Aorta (tissue), 5 donors: ENCODE measurements at places on chromosomes 7 and 10. TPM values are rescaled to one million over a fixed set of nuclear protein-coding genes. Genes with fewer than 3 reads are reported as not detected.

GRCh38 chr10:21791276-21791675 is 212.3 kb downstream of the DNAJC1 start:
- no peaks in the 10 kb centered on the region for H3K36me3 ChIP-seq
- H3K4me3 ChIP-seq: no peak overlapping the region
- H3K27me3 ChIP-seq: no peaks in the 10 kb centered on the region
- no peaks in the 10 kb centered on the region for H3K4me1 ChIP-seq
- no peak overlapping the region for H3K27ac ChIP-seq

GRCh38 chr7:41869997-41870396 is 167.1 kb upstream of the INHBA start:
- no peaks in the 10 kb centered on the region for H3K36me3 ChIP-seq
- peaks cover 8% of the 10 kb centered on the region for H3K4me1 ChIP-seq
- no peaks in the 10 kb centered on the region for H3K27me3 ChIP-seq
- H3K27ac ChIP-seq: no peak overlapping the region
- no peak for DNase-seq

GRCh38 chr7:73683788-73684693 is 644 bp downstream of the BUD23 start:
- H3K27ac ChIP-seq: no peak overlapping the region
- peak overlapping the region; percentile 55 for H3K4me3 ChIP-seq
- peaks cover 3% of the 10 kb centered on the region for H3K4me1 ChIP-seq
- H3K27me3 ChIP-seq: no peaks in the 10 kb centered on the region

DNA sequence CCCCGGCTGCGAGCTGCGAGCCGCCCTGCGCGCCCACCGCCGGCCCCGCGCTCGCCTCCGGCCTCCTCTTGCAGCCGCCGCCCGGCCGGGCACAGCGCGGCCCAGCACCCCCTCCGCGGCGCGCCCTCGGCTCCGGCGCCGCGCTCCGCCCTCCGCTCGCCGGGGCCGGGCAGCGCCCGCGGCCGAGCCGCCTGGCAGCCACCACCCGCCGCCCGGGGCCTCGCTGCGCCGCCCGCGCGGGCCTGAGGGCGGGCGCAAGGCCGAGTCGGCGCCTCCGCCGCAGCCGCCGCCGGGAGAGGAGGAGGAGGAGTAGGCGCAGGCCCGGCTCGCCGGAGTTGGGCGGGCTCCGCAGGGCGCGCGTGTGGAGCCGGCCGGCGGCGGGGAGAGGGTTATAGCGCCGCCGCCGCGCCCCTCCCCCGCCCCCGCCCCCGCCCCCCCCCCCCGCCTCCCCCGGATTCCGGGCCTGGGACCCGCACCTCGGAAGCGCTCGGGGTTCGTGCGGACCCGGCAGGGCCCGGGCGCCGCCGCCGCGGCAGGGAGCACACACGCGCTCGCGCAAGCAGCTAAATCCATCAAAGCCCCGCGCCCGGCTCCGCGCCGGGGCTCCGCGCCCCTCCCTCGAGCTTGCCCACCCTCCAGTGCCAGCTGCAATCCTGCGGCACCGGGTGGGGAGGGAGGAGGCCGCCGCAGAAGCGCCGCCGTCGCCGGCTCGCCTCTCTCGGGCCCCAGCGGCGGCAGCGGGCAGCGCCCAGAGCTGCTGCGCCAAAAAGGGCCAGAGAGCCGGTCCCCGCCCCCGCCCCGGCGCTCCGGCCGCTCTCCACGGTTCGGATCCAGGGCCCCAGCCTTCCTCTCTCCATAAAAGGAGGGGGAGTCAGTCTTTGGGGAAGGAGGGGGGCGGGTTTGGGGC is at the start of gene PDGFA:
Gene PDGFA (minus strand): TSS at position 363 of the 907 bp plus-strand sequence. CDS start 845 bp downstream, outside the sequence.
- peaks cover 3% of the 10 kb centered on the region for H3K4me1 ChIP-seq
- H3K36me3 ChIP-seq: no peaks in the 10 kb centered on the region
- H3K27ac ChIP-seq: peak within 1 kb of the TSS; percentile 93
- peak within 1 kb of the TSS; percentile 95 for H3K4me3 ChIP-seq

- no peaks in the 10 kb centered on the region for H3K4me1 ChIP-seq
- H3K4me3 ChIP-seq: no peak overlapping the region
- DNase-seq: no peak
- H3K27ac ChIP-seq: no peak overlapping the region
Observed at GRCh38 chr10:127349737-127350136, 153.3 kb upstream of the INSYN2A start.

The AGBL3 gene
- 8.8 TPM for total RNA-seq
